Stimulated activated CD4-positive, alpha-beta T cell treated with anti-CD3 and anti-CD28 coated beads, Interleukin-15, amount 100 ng/mL, for 1 hour (primary cell): ENCODE measurements at places on chromosomes 12 and 14.

DNA sequence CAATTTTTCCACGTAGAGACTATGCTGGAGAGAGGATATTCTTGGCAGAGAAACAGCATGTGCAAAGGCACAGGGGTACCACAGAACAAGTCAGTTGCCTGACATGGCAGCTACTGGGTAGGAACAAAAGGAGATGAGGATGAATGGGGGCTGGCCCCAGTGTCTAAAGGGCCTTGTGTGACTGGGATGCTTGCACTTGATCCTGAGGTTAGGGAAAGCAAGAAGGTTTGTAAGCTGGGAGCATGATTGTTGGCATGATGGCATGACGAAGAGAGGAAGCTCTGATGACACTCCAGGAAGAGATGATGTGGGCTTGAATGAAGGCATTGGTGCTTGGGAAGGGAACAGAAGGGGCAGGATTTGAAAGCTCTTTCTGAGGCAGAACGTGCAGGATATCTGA is 139.1 kb downstream of the ZFP36L1 start:
- DNase-seq: no peak

- DNase-seq: no peak
Measured at GRCh38 chr12:49811136-49811535, 17.1 kb downstream of the NCKAP5L start.

- DNase-seq: no peak
Measured at GRCh38 chr12:84502180-84502860, 410.3 kb downstream of the SLC6A15 start.

DNA sequence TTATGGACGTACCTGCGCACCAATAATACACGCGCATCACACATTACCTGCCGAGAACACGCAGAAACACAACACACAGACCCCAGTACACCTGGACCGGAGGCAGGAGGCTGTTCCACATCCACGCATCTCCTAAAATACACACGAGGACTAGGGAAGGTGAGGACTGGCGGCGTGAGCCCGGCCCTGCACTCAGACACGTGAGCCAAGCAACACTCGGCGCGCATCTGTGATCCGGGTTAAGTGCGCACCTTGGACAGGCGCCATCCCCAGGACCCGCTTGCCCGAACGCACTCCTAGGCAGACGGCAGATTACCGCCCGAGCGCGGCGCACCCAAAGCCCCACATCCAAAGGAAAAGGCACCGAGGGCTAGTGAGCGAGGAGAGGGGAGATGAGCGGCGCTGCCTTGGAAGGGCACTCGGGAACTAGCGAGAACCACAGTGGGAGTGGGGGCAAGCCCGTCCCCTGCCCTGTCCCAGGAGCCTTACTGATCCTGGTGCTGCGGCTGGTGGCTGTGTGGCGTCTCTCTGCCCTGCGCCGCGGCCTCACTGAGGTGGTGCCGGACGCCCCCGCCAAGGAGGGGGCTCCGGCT is 417 bp downstream of the GLS2 start:
- DNase-seq: no peak

DNA sequence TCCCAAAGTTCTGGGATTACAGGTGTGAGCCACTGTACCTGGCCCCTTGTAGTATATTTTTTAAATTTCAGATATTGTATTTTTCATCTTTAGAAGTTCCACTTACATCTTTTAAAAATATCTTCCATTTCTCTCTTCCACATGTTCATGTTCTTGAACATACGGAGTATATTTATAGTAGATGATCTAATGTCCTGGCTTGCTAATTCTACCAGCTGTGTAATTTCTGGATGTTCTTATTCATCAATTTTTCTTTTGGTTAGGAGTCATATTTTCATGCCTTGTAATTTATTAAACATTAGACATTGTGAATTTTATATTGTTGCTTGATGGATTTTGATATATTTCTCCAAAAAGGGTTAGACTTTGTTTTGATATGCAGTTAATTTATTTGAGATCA is 30.8 kb downstream of the NTN4 start:
- no peak for DNase-seq

DNA sequence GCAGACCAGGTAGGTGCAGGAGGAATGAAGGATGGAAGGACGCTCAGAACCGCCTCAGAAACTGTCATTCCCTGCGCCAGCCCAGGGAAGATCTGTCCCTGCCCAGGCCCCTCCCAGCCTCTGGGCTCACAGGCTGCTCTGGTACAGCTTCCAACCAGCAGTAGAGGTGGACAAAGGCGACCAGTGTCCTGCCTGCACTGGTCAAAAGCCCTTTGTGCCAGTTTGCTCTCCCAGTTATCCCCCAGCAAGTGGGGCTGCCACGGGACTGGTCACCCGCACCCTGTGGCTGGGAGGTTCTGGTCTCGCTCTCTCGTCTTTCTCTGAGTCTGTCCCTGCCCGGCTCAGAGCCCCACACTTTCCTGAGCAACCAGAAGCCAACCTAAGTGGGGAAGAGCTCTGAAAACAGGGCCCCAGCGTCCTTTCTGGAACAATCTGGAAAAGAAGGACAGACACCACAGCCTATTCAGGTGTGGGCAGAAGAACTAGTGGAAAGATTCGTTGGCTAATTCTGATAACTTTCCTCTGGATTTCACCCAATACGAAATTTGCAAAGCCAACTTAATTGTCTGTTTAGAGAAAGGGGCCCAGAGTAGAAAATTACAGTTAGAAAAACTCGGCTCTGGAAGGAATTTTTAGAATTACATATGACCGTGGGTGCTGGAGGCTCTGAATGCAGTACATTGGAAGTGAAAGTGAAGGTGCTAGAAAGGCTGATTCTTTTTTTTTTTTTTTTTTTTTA is 21.7 kb downstream of the SNRNP35 start:
- no peak for DNase-seq
